Activated CD4-positive, alpha-beta T cell treated with anti-CD3 and anti-CD28 coated beads for 48 hours (primary cell): ENCODE measurements at places on chromosomes 12 and 14.

DNA sequence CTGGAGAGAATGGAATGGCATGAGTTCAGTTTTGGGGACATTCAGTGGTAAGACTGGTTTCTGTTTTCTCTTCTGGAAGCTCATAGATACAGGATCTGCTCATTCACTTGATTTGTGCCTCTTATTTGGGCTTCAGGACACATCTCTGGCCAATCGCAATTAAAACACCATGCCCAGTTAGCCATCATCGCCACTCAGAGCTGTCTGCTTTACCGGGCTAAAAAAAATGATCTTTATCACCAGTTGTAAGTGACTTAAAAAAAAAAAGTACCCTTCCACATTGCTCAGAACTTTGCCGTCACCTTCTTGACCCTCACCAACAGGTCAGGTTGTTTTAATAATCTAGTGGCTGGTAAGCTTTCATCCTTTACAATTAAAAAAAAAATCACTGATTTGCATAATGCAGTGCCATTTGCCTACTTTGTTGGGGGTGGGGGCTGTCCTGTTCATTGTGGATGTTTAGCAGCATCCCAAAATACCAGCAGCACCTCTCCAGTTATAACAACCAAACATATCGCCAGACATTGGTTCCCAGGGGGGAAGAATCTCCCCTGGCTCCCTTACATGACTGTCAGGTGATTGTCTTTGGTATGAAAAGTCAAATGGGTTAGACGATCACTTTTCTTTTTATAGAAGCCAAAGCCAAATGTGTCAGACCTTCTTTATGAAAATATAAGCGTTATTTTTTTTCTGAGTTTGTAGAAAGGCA, 150.1 kb downstream of the PRKCH start:
- DNase-seq = no peak

DNA sequence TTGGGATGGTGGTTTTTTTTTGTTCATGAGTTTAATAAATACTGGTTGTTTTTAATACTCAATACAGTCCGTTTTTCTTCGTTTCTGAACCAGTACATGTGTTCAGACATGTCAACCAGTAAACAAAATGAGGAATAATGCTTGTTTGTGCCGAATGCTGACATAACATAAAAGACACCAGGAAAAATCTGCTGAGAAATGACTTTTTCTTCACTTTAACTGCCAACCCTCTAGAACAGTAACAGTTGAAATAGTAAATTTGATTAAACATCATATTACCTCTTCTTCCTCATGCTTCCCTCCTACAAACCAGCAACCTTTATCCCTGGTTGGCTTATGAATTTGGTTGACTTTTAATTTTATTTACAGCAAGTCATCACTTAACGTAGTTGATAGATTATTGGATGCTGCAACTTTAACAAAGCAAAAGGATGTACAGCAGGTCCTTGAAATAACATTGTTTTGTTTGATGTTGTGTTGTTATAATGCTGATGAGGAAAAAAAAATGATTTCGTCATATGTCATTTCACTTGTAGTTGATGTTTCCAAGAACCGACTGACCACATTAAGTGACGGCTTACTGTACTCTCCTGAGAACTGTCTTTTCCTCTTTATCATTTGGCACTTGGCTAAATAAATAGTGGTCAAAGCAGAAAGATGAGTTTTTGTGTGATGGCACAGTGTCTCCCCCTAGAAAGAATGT, 340.5 kb downstream of the TMTC2 start:
- no peak for DNase-seq

DNA sequence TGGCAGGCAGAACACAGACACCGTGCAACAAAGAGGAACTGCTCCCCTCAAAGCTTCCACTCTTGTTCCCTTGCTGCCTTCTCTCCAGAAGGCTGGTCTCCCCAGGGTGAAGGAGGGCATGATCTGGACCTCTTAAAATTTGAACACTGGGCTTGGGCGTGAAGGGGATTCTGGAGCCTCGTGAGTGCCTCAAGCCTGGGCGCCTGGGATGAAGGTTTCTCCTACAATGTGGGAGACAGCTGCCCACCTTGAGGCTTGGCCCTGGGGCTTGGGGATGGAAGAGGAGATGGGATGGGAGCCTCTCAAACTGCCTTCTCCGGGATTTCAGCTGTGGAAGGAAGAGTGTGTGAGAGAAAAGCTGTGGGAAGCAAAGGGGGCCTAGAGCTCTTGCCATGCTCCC, 7.8 kb upstream of the RIN3 start:
- DNase-seq = no peak

DNA sequence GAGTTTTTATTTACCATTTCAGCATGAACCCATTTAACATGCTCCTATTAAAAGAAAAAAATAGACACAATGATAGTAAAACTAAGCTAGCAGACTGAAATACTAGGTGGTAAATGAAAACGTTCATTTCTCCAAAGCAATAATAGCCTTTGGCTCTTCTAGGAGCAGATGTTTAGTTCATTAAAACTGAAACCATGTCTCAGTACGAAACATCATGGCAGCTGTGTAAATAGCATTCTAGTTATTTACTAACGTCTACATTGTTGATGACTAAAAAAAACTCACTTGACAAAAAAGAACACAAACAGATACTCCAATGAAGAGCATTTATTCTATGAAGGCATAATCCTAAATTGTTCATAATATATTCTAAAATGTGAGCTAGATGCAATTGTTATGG, 17.9 kb downstream of the RECQL start:
- DNase-seq = no peak

DNA sequence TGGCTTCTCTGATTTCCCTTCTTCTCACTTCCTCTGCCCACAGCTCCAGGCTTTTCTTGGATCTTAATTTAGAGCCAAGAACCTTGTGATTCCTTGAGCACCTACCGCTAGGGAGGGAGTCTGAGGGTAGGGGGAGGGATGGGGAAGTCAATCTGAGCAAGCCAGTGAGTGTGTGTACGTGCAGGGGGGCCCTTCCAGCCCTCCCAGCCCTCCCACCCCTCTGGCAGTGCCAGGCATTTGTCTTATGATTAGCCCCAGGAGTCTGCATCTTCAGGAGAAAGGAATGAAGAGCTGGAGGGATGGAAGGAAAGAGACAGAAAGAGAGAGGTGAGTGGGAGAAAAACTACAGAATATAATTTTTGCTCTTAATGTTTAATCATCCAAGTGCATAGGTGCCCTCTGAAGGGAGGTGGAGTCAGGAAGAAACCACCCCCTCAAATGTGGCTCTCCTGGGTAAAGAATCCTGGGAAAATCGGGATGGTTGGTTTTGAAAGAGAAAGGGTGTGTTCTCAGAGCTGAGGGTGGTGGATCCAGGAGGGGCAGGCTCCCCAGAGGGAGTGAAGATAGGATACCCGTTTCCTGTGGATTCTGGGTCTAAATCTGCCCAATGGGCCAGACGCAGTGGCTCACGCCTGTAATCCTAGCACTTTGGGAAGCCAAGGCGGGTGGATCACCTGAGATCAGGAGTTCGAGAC, 2.1 kb downstream of the PIANP start:
- no peak for DNase-seq

DNA sequence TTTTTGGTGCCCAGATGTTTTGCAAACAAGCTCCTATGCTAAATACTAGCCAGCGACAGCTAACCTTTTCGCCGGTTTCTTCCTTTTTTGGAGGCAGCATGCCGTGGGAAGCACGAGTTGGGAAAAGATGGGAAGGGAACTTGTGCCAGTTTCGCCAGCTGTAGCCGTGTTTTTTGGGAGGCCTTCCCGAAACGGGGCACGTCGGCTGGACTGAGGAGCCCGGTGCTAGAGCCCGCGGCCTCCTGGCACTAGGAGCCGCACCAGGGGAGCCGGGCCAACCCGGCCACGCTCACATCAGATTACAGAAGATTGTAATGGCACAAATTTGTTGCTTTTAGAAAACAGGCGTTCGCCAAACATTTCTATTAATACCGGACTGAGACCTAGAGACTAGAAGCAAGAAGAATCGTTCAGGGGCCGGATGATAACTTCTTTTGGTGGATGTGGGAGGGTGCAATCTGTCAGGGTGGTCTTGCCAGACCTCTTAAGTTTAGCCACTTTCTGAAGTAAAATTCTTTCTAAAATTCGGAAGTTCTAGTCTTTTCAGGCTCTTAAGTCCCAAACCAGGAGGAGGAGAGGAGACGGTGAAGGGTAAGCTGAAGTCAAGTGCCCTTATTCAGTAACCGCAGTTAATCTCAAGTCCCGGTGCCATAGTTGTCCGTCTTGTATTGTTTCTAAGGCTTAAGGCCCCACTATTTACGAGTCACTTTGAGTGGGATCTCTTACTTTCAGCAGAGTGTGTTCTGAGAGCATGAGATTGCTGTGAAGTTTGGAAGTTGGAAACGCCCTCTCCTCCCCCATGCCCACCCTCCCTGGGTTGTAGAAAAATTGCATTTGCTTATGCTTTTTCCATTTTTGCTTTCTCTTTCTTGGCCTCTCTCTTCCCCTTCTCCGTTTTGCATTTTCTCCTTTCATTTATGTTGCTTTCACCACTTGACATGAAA, 1.3 kb downstream of the RASSF3 start:
- DNase-seq = peak; percentile 19

DNA sequence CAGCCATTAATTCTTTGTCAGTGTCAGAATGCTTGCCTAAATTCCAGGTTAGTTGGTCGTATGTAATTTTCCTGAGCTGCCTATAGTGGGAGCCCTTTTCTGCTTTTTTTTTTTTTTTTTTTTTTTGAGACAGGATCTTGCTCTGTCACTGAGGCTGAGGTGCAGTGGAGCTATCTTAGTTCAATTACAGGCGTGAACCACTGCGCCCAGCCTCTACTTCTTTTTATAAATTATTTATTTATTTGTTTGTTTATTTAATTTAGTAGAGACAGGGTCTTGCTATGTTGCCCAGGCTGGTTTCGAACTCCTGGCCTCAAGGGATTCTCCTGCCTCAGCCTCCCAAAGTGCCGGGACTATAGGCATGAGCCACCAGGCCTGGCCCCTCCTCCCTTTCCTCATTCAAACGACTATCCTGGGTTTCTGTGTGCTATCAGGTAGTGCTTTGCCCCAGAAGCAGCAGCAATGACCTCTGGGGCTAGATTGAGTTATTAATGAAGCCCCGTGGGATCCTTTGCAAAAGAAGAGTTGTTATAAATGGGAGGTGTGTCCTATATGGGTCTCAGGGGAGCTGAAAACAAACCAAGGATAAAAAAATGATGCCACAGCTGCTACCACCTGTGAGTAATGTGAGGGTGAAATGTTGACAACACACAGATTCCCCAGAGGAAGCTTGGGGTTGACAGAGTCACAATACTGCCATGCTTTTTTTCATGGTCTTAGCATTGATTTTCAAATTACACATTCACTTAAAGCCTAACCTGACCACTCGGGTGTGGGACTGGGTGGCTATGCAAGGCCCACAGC, 34.6 kb upstream of the NFKBIA start:
- no peak for DNase-seq

GRCh38 chr12:56590237-56590830, 39.8 kb downstream of the BAZ2A start:
- DNase-seq = peak; percentile 39

- DNase-seq = no peak
These were observed 114.6 kb upstream of the MED13L start for GRCh38 chr12:116392061-116392460.

DNA sequence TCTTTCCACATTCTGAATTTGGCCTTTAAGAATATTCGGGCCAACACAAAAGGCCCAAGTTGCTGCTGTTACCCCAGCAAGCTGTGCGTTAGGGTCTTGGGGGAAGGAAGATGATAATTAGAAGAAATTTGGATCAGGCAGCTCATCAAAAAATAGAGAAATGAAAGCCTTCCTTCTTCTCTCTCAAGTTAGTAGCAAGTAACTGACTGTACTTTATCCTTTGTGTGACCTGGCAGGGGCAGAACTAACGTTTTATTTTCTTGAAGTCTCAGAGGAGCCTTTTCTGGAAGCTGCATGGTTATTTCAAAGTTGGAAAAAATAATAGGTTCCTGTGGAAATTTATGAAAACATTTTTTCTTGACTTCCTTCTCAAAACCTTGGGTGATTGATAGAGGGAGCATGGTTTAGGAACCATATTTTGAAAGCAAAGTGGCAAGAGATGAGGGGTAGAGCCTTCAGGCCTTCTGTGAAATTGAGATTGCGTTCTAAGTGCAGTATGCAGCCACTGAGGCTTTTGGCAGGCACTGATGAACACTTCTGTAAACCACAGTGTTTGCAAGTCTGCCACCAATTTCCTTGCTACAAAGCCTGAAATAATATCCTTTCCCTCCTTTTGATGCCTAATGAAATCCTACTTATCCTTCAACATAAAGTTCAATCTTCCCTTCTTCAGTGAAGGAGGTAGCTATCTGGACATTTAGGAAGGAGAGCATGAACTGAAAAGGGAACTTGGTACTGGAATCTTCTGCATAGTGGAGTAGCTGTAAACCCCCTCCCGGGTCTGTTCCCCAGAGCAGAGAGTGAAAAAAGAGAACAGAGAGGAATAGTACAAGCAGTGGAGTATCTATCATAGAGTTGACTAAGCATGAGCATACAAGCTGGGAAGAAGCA, 123.2 kb downstream of the FGD4 start:
- no peak for DNase-seq

DNA sequence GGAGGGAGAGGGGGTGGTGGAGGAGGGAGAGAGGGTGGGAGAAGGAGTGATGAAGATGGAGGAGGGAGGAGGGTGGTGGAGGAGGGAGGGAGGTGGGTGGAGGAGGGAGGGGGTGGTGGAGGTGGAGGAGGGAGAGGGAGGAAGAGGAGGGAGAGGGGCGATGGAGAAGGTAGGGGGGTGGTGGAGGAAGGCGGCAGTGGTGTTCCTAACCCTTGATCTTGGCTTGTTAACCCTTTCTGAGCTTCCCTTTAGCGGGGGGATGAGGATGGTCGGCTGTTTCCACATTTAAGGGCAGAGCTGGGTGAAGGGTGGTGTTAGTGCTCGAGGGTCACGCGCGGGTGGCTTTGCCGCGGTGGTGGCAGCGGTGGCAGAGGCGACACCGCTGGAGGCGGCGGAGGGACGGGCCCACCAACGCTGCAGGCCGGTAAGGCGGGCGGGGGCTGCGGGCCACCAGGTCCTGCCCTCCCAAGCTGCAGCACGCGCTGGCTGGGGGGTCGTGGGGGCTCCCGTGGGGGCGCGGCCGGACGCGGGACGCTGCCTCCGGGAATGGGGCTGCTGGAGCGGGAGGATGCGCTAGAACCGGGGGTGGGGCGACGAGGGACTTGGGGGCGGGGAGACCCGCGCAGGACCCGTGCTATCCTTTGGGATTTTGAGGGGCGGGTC, 156.3 kb downstream of the PTPN11 start:
- DNase-seq = no peak

GRCh38 chr12:50061946-50062686, 4.7 kb downstream of the ASIC1 start:
- DNase-seq = no peak

GRCh38 chr12:7747246-7747645, at the start of gene CLEC4C:
Gene CLEC4C (minus strand): TSS chr12:7747375. CDS start chr12:7747348, 27 bp downstream.
- DNase-seq = no peak

GRCh38 chr14:42715316-42715715, 1108.6 kb downstream of the LRFN5 start:
- DNase-seq = no peak

- peak; percentile 23 for DNase-seq
These were observed 9.2 kb upstream of the PLEKHD1 start for GRCh38 chr14:69475194-69475818.

GRCh38 chr12:53748072-53748840, 3.5 kb downstream of the CISTR start:
- no peak for DNase-seq
